ENCODE measurements at places on chromosomes 11 and 22.

DNA sequence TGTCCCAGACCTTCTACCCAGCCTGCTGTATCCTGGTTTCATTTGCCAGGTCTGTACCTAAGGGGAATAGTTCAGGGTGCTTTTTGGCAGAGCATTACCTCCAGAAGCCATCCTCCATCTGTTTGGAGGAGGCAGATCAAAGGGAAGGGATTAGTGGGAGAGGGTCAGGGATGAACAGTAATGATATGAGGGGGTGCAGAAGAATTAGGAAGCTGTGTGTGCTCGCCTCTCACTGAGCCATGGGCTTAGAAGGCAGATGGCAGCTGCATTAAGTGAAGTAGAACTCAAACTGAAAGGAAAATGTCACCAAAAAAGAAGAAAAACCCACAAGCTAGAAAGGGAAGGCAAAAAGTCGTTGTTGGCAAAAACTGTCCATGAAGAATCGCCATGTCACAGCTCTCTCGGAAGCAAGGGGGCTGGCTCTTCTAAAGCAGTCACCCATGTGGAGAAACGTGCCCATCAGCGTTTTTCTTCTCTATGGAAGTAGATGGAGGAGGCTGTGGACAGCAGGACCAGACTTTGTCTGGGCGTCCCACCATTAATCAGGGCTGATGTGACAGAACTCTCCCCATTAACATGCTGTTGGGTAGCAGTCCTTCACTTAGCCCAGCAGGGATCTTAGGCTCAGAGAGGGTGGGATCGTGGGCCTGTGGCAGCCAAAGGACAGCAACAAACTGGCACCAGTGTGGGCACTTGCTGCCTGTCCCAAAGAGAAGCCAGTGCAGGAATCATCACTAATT, 46.8 kb downstream of the CEP164 start:
- no peak for DNase-seq

GRCh38 chr11:118544647-118545010, 13.6 kb downstream of the TMEM25 start:
- DNase-seq = no peak

- no peak for DNase-seq
These were observed 69.2 kb upstream of the OR9G4 start for GRCh38 chr11:56817661-56818060.

DNA sequence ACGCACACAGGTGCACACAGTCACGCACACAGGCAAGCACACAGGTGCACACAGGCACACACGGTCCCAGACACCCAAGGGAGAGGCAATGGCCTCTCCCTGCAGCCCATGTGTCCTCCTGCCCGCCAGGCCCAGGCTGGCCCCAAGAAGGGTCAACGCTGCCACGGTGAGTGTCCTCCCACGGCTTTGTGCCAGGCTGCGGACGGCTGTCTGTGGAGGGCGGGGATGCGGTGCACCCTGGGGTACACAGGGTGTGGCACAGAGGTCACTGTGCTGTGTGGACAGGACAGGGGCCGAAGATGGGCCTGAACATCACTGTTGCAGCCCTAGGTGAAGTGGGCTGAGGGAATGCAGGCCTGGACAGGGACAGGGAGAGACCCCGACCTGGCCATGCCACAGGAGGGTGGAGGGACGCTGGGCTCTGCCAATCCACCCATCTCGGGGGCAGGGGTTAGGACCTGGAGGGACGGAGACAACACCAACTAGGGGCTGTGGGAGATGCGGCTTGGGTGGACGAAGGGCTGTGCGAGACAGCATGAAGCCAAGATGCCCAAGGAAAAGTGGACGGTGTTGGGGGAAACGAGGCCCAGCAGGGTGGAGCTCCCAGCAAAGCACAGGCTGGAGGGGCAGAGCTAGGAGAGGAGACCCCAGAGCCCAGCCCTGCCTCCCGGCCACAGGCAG, 523.8 kb downstream of the BRD1 start:
- no peak for DNase-seq

DNA sequence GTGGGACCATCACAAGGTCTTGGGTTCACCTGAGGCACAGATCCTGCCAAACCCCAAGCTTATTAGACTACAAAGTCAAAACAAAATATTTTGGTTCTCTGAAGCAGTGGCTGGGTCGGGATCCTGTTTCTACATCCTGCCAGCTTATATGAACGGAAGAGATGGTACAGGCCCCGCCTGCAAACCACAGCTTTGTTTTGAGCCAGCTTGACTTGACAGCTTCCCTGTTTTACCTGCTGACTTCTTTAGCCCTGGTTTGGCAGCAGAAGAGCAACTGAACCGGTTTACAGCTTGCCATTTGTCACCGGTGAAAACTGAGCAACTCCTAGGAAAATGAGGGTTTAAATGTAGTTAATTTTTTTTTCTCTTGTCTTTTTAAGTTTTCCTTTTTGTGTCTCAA, 11.4 kb downstream of the PACS1 start:
- peak; percentile 59 for DNase-seq

DNA sequence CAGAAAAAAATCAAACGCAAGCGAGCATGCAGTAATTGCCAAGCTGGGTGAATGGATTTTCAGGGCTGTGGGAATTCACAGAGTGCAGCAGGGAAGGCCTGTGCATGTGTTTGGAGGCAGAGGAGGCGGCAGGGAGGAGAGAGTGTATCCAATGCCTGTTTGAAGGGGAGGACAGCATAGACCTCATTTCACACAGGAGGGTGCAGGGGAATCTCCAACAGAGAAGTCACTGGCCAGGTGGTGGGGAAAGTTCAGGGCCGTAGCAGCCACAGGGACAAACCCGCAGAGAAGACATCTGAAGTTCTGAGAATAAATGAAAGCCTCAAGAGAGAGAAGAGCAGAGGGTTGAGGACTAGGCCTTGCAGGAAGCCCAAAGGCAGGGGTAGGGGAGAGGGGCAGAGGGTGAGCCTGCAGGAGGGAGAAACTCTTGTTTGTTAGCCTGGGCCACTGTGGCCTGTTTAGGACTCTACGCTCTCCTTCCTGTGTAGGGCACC, 19.2 kb upstream of the KDM2A start:
- no peak for DNase-seq

GRCh38 chr22:45001653-45002052, 8.2 kb downstream of the PHF21B start:
- DNase-seq = no peak

GRCh38 chr22:48889209-48889830, 938.4 kb downstream of the BRD1 start:
- no peak for DNase-seq

- DNase-seq = no peak
These were observed 32.4 kb downstream of the SCUBE1 start for GRCh38 chr22:43310798-43311197.

DNA sequence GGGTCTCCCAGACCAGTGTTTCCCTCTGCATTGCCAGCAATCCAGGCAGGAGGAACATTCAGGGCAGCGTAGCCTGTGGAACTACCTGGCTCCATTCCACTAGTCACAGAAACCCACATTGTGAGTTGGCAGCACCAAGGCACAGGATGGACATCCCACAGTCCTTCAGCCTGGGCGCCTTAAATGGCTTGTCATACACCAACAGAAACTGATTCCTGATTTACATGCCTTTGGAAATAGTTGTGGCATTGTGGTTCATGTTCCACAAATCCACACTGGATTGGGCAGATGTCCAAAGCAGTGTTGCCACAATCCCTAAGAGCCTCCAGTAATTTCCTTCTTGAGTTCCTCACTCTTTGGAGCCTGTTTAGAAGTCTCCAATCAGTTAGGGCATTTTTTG, 225.6 kb downstream of the BLID start:
- no peak for DNase-seq

DNA sequence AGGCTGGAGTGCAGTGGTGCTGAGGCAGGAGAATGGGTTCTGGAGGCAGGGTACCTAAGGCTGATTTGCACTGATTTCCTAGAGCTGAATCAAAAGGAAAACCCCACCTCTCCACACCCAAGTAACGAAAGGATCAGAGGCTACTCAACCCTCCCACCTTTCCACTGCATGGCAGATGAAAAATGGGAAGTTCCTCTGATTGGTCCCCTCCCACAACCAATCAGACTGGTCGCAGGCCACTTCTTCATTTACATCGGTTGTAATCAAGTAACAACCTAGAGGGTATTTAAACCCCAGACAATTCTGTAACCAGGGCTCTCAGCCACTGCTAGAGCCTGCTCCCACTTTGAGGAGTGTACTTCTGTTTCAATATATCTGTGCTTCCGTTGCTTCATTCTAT, 18.6 kb upstream of the PARVB start:
- no peak for DNase-seq

DNA sequence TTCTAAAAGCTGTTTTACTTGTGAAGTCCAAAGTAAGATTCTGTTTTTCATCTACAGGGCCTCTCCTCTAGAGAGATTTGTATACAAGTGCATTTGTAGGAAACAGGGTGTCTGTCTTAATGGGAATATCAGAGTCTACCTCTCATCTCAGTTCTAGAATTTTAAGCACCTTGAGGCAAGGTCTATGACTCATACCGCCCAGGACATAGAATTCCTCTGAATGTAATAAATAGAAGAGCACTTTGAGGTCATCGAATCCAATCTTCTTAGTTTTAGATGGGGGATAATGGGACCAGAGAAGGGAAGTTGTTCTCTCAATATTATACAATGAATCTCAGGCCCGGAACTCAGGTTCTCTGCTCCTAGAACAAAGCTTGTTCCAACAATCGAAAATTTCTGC, 101.8 kb upstream of the TIMP3 start:
- DNase-seq = no peak

- DNase-seq = no peak
These were observed 2.1 kb upstream of the CARD10 start for GRCh38 chr22:37521236-37521739.

- DNase-seq = no peak
These were observed 115.6 kb upstream of the ZBED5 start for GRCh38 chr11:10973416-10973815.

DNA sequence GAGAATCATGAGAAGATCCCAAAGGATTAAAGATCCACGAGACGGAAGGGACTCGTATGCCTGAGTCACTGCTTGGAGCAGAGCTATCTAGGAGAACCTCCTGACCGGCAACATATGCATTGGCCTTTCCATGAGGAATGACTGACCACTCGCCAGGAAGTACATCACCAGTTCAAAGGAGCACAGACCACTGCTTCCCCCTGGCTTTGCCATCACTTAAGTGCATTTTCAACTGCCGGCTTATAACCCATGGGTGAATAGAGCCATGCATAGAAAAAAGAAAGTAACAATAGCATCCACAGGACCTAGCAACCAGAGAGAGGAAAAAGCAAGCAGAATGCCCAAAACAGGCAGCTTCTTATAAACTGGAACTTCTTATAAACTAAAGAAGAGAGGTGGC, 98.3 kb upstream of the ZC3H12C start:
- DNase-seq = no peak

GRCh38 chr11:100316952-100317351, 370.1 kb upstream of the ARHGAP42 start:
- DNase-seq = no peak

- no peak for DNase-seq
These were observed 382 bp downstream of the C11orf54 start for GRCh38 chr11:93741882-93742226.

GRCh38 chr22:23098230-23098705, 27.9 kb downstream of the GNAZ start:
- DNase-seq = no peak

- DNase-seq = no peak
These were observed 116.6 kb downstream of the NAV2 start for GRCh38 chr11:19829109-19829837.

GRCh38 chr11:121795174-121795573, 320.8 kb downstream of the BLID start:
- no peak for DNase-seq

- no peak for DNase-seq
These were observed 356.3 kb upstream of the NARS2 start for GRCh38 chr11:78930810-78931523.

- DNase-seq = no peak
These were observed 88.2 kb downstream of the SIK3 start for GRCh38 chr11:117009905-117010605.

- no peak for DNase-seq
These were observed 55.9 kb upstream of the MN1 start for GRCh38 chr22:27857443-27857842.

DNA sequence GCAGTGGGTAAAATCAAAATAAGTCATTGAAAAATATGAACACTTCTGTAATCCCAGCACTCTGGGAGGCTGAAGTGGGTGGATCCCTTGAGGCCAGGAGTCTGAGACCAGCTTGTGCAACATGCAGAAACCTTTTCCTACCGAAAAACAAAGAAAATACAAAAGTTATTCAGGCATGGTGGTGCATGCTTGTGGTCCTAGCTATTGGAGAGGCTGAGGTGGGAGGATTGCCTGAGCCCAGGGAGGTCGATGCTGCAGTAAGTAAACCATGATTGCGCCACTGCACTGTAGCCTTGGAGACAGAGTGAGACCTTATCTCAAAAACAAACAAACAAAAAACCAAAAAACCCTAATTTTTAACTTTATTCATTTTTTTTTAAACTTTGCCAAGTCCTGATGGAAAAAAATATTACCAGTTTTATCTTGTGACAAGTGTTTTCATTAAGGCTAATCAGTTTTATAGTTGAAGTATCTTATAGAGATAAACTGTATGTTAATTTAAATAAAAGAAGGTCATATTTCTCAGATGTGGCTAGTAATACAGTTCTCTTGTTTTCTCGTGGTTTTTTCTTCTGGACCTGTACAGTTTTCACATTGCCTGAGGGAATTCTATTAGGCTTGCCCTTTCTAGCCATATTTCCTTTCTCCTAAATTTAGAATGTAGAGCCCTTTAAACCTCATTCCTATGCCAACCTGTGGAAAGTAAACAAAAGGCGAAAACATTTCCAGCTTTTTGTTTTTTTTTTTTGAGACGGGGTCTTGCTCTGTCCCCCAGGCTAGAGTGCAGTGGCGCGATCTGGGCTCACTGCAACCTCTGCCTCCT, 9.4 kb downstream of the HIPK3 start:
- no peak for DNase-seq

DNA sequence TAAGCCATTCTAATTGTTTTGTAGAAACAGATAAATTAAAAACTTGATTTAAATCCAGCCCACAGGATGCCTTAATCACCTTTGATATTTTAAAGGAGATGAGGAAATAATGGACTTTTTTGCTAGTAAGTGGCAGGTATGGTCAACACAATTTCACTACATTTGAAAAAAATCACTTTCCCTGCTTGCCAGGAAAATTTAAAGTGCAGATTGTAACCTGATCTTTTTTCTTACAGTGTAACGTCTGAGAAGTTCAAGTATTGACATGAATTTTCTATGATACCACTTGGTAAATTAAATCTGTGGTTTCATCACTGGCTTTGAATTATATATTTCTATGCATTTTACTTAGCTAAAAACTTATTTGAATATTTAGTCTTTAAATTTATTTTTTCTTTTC, 65.3 kb downstream of the ARHGEF12 start:
- no peak for DNase-seq

Data from activated CD4-positive, alpha-beta T cell treated with anti-CD3 and anti-CD28 coated beads for 4 hours (primary cell).